GM04503 (cell line): ENCODE measurements at places on chromosomes 2 and 18.

DNA sequence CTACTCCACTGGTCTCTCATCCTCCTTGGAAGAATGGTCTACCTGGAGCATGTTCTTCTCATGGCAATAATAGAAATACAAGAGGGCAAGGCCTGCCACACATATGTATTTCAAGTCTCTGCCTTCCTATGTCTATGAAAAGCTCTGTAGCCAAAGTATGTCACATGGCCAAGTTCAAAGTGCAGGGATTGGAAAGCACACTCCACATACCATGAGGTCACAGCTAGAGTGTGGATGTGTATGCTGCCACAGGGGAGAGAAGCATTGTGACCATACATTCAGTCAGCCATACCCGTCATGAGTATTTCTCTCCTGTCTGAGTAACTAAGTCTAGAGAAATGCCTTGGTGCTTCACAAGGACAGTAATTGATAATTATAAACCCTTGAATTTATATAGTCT is 8.8 kb upstream of the EIF2AK3 start:
- no peak for DNase-seq

GRCh38 chr2:29281086-29281915 is 166.1 kb downstream of the CLIP4 start:
- no peak for DNase-seq

DNA sequence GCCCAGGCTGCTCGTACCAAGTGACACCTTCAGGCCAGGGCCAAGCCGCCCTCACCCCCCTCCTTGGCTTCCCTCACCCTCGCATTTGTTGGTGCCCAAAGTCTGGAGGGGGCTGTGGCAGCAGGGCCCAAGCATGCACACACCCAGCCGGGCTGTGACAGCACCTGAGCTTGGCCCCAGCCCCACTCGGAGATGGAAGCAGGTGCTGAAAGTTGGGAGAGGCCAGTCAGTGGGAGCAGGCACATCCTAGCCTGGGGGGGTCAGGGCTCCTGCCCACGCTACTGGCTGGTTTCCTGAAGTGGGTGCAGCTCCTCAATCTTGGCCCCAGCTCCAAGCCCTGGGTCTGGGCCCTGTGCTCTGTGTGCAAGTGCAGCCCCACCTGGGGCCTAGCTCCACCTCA is 228.0 kb downstream of the RDH14 start:
- no peak for DNase-seq

DNA sequence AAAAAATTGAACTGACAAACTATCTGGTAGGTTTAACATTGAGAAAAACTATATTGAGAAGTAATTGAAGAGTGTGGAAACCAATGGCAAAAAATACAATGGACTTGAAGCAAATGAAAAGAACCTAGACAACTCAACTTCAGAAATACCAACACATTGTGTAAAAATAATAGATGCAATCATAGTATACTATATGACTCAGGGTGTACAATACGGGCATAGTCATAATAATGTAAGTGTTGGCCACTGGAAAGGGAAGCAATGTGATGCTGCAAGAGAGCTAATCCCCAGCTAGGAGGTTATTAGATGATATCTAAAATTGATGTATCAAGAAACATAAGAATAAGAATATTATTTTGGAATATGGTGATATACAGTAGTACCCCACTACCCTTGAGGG is 45.3 kb downstream of the SMAD7 start:
- no peak for DNase-seq

GRCh38 chr2:175698061-175698460 is 304.0 kb downstream of the LNPK start:
- DNase-seq: no peak

GRCh38 chr2:193774166-193774565 is 1579.4 kb upstream of the TMEFF2 start:
- no peak for DNase-seq

GRCh38 chr2:136441979-136442714 is 323.2 kb upstream of the THSD7B start:
- no peak for DNase-seq

DNA sequence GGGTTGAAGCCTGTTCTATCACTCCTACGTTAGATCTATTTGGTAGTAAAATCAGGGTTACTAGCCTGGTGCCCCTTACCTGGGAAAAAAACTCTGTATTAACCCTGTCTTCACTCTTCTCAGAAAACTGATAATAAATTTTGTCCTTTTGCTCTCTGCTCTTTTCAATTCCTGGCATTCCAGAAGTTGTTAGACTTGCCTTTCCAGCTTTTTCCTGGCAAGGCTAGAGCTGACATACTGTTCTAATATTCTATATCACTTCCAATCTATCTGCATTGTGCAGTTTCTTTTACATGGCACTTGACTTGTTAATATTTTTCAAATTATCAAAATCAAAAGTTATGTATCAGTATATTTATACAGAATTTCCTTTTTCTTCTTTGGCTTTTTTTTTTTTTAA is 162.2 kb downstream of the FIGN start:
- DNase-seq: no peak

- DNase-seq: peak; percentile 51
Observed at GRCh38 chr18:74190086-74190485, 41.8 kb downstream of the TIMM21 start.

- no peak for DNase-seq
Observed at GRCh38 chr2:168626096-168626495, 170.0 kb downstream of the CERS6 start.

GRCh38 chr18:25247725-25248124 is 104.2 kb downstream of the ZNF521 start:
- DNase-seq: peak; percentile 44

DNA sequence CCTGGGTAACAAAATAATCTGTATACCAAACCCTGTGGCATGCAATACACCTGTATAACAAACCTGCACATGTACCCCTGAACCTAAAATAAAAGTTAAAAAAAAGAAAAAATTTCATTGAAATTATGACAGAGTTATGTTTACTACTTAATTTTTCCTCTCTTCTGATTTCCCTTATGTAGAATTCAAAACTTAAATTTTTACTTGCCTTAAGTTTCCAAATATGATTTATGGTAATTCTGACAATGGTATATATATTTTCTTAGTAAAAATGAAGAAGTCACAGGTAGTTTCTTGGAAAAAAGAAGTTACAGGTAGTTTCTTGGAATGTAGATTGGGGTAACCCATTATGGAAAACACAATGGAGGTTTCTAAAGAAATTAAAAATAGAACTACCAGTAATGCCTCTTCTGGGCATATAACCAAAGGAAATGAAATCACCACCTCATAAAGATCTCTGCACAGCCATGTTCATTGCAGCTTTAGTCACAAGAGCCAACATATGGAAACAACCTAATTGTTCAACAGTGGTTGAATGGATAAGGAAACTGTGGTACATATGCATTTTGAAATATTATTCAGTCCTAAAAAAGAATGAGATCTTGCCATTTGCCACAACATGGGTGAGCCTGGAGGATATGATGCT is 164.9 kb downstream of the BABAM2 start:
- no peak for DNase-seq

GRCh38 chr2:121282800-121283385 is 2.1 kb downstream of the TFCP2L1 start:
- no peak for DNase-seq

- no peak for DNase-seq
Observed at GRCh38 chr2:6893876-6894482, 16.4 kb downstream of the RSAD2 start.

GRCh38 chr2:74880054-74880728 is 46.3 kb downstream of the HK2 start:
- no peak for DNase-seq

GRCh38 chr18:47696870-47697269 is 233.6 kb downstream of the SMAD2 start:
- no peak for DNase-seq

DNA sequence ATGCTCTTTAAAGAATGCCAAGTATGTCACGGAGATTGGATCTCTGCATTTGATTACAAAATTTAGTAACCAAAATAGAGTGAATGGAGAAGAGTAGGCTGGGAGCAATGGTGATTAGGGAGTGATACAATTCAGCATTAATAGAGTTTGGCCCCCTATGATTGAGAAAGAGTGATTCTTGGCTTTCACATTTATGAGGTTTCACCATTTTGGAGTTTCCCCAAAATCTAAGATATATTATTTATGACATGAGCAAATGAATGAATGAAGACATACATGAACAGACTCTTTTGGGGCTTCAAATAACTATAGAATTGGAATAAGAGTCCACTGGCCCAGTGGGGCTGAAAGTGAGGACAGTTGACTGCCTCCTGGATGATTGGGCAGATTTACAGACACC is 255.2 kb downstream of the LPIN1 start:
- no peak for DNase-seq

GRCh38 chr2:95010126-95010525 is 15.4 kb upstream of the MAL start:
- DNase-seq: no peak

GRCh38 chr2:130892793-130893785 is 56.4 kb downstream of the ARHGEF4 start:
- DNase-seq: no peak

DNA sequence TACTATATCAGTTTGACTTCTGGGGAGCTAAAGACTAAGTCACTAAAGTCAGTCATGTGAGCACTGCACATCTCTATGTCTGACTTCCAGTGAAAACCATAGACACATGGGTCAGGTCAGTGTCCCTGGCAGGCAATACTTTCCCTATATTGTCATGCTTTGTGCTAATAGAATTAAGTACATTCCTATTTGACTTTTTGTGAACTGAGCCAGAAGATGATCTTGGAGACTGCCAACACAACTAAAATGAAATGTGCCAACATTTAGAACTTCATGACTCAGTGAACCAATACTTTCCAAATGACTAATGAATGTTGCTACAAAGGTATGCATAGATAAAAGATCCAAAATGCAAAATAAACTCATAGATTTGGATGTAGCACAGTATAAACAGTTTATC is 820.8 kb upstream of the FAM98A start:
- DNase-seq: no peak

GRCh38 chr2:62140426-62141141 is 55.3 kb upstream of the B3GNT2 start:
- no peak for DNase-seq

DNA sequence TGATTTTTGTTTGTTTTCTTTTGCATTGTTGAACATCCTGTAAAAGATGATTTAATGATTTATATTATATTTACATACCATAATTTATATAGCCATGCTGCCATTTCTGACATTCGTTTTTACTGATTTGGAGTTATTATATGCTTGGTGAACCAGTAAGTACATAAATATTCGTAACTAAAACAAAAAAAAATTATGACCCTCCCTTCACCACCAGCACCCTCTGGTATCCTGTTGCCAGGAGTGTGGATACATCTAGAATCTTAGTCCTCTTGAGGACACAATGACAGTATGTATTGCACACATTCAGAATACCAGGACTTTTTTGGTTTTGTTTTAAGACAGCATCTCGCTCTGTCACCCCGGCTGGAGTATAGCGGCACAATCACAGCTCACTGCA is 43.9 kb upstream of the B3GNT7 start:
- no peak for DNase-seq

DNA sequence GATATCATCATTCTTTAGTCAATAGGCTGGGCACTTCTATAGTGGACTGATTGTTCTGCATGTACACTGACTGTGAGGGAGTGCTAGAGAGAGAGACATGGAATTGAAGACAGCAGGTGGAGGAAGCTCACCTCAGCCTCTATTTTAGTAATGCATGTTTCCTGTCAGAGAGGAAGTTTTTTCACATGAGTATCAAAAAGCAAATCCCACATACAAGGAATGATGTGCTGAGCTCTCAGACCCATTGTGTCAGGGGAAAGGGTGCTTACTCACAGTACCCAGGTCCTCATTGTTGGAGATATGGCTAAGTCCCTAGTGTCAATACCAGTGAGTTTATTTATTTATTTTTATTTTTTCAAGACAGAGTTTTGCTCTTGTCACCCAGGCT is 9.9 kb upstream of the CDK15 start:
- no peak for DNase-seq

GRCh38 chr2:107721178-107721577 is 105.5 kb upstream of the RGPD4 start:
- no peak for DNase-seq

- no peak for DNase-seq
Observed at GRCh38 chr2:84904717-84905174, 710 bp upstream of the TMSB10 start.

GRCh38 chr2:241842620-241843211 is 16.0 kb downstream of the PDCD1 start:
- DNase-seq: no peak

DNA sequence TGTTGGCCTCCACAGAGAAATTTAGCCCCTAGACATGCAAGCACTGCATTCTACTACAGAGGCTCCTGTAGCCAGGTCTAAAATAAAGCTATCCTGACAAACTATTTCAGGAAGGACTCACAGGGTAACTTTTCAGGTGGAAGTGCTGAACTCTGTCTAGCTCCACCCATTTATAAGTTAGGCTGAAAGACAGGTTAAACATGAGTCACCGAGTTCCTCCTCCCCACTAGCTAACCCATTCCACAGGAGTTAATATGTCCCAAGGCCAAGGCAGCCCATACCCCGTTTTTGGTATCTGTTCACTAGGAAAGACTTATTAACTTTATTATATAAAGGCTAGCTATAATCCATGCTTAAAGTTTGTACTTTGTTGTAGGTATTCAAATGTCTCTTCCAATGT is 3.5 kb downstream of the CWC22 start:
- DNase-seq: no peak

- no peak for DNase-seq
Observed at GRCh38 chr2:128635361-128635900, 316.8 kb upstream of the HS6ST1 start.

DNA sequence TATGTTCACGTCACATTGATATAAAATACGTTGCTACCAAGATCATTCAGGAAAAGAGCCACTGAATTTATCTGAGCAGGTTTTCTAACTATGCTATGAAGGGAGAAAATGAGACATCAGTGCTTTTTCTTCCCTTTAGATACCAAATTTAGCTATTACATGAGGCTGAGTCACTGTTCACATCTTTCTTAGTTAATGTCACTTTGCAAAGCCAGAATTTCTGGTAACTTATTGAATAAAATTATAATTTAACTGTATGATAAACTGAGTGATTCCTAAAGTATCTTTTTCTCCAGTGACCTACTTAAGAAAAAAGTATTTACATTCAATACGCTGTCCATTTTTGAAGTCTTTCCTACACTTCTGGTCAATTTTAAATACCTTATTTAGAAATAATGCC is 22.7 kb downstream of the C1D start:
- DNase-seq: no peak

- DNase-seq: no peak
Observed at GRCh38 chr2:132478461-132479105, 62.0 kb downstream of the GPR39 start.

DNA sequence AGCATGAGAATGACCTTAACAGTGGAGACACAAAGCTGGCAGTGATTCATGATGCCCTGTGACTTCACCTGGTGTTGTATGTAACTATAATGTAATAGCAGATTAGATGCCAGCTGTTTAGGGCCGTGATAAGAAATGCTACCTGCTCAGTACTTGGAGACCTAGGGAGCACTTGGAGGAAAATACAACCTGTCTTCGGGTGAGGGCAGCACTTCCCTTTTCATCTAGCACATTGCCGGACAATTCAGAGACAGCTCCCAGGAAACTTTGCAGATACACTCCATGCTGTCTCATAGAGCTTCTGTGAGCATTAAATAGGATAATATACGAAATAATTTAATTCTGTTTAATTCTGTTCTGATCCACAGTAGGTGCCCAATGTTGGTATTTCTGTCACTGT is 668.5 kb downstream of the TSN start:
- DNase-seq: no peak

GRCh38 chr2:230920167-230920566 is 4.9 kb downstream of the GPR55 start:
- DNase-seq: no peak
